K562 (cell line): ENCODE measurements at places on chromosomes 2 and 18. TPM values are rescaled to one million over a fixed set of nuclear protein-coding genes. Genes with fewer than 3 reads are reported as not detected.

GRCh38 chr2:43251171-43251731 lies 24.8 kb upstream of the ZFP36L2 start:
- no peaks in the 10 kb centered on the region for H3K4me1 ChIP-seq
- no peak overlapping the region for H3K27ac ChIP-seq
- no peaks in the 10 kb centered on the region for H3K27me3 ChIP-seq
- no peak for DNase-seq
- H3K36me3 ChIP-seq = peaks cover 4% of the 10 kb centered on the region; the same call in 1 of the 3 replicates

DNA sequence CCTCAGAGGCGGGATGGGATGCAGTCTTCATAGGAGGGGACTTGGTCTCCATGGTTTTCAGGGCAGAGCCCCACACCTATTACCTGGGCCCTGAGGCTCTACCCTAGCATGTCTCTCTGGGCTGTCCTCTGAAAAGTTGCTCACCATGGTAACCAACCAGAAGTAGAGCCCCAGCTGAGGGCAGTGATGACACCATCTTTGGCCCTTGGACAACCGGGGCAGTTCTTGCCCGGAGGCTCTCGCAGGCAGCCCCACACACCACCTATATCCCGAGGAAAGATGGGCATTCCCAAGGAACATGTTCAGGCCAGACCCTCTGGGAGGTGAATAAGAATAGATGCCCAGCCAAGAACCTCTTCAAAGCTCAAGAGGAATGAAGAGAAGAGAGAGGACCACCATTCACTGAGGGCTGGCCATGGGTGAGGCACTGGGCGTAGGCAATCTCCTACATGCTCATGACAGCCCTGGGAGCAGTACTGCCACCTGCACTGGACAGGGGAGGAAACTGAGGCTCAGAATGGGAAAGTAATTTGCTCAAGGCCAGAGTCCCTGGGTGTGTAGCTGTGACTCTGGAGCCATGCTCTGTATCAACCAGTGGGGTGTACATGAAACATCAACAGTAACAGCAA lies 72.5 kb downstream of the HS1BP3 start:
- H3K27me3 ChIP-seq = no peaks in the 10 kb centered on the region
- H3K4me1 ChIP-seq = peaks cover 40% of the 10 kb centered on the region
- no peak for DNase-seq

GRCh38 chr2:36356298-36356989 lies 866 bp downstream of the CRIM1 start:
- no peaks in the 10 kb centered on the region for H3K4me1 ChIP-seq
- H3K36me3 ChIP-seq = no peaks in the 10 kb centered on the region
- H3K4me3 ChIP-seq = no peak overlapping the region
- H3K27ac ChIP-seq = no peak overlapping the region
- DNase-seq = no peak

DNA sequence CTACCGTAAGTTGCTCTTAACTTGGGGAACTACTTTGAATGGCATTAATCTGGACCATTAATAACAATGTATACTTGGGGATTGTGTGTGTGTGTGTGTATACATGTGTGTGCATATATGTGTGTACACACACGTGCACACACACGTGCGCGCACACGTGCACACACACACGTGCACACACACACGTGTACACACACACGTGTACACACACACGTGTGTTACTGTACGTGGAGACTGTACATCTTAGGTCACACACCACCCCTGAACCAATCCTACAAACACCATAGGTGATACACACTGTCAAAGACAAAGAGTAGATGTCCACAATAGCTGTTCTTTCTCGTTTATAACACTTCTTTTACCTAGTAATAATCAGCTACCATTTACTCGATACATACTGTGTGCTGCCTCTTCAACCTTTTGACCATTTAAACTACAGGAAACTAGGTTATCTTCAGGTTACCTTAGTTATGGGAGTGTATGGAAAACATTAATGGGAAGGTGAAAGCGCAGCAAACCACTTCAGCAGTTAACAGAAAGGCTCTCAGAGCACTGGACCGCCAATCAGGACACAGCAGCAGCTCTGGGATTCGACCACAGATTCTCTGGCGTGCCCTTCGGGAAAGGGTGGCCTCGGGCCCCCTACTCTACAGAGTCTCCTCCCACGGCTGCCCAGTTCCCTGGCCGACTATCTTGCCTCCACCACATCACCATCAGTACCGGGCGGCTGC lies 894 bp upstream of the GCC2 start:
- no peak for DNase-seq
- H3K27ac ChIP-seq = peak overlapping the region; percentile 74; the same call in 2 of the 3 replicates
- H3K4me3 ChIP-seq = peak overlapping the region; percentile 92
- peaks cover 20% of the 10 kb centered on the region; the same call in 2 of the 3 replicates for H3K36me3 ChIP-seq

DNA sequence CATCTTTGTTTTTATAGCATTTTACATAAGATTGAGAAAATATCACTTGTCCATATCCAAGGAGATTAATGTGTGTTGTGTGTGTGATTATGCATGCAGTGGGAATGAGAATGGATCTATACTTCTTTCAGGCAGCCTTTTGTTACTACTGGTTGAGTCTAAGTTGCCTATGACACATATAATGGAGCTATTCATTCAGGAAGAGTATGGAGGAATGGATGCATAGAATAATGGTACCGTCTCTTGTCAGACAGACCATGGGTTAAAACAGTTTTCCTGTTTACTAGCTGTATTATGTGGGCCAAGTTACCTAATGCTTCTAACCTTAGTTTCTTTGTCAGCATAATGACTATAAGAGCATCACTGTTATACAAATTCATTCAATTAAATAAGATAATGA lies 155.4 kb upstream of the KYNU start:
- no peaks in the 10 kb centered on the region for H3K4me1 ChIP-seq
- no peak overlapping the region for H3K4me3 ChIP-seq
- H3K27ac ChIP-seq = no peak overlapping the region
- H3K27me3 ChIP-seq = no peaks in the 10 kb centered on the region

GRCh38 chr18:44909191-44909719 lies 228.6 kb downstream of the SETBP1 start:
- DNase-seq = no peak
- H3K36me3 ChIP-seq = no peaks in the 10 kb centered on the region
- H3K27me3 ChIP-seq = no peaks in the 10 kb centered on the region

DNA sequence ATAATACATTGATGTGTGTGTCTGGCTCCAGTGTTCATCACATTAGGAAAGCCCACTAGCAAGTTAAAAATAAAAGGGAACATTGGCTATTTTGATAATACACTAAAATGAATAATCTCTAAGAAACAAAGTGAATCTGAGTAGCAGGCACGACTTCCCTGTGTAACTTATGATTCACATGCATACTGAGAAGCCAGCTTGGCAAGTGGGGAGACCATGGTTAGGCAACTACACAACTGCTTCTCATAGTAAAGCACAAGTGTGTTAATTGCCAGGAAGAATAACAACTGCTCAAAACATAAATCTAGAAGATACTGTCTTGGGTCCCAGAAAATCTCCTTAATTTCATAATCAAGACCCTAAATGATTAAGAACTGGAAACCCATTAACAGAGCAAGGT lies 4.0 kb downstream of the MYO5B start:
- no peak overlapping the region for H3K4me3 ChIP-seq
- H3K27ac ChIP-seq = no peak overlapping the region
- no peak for DNase-seq

GRCh38 chr18:75785206-75785605 lies 357.7 kb upstream of the SMIM21 start:
- H3K4me3 ChIP-seq = no peak overlapping the region
- H3K36me3 ChIP-seq = no peaks in the 10 kb centered on the region
- H3K4me1 ChIP-seq = no peaks in the 10 kb centered on the region
- no peak overlapping the region for H3K27ac ChIP-seq
- DNase-seq = no peak

DNA sequence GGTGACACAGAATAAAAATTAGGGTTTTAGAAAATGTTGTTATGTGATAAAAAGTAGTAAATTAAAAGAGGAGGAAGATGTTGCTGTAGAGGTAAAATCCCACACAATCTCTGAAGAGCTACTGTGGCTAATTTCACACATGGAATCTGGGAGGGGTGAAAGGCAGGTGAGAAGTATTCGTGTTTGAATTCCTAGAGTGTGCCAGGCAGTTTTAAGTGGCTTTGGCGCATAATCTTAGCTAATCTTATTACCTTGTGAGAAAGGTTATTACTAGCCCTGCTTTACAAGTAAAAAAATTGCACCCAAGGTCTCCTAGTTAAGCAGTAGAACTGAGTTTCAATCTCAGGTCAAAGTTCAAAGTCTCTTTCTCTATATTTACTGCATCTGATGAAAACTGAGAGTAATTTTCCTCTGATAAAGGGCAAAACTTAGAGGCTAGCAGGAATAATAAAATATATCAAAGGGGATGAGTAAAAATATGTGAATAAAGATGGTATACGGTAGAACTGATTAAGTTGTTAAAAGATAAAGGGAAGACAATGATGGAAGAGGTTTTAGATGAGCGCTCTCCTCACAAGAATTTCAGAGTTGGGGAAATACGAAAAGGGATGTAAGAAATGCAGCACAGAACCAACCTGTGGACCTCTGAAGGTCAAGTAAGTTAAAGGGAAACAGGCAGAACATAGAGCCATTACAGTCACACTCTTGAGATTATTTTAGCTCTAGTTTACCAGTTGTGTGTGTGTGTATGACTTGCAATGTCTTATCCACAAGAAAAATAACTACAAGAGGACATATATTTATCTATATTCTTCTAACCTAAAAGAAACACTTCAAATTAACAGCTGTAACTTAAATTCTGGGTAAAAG lies 34.8 kb downstream of the GAREM1 start:
- no peaks in the 10 kb centered on the region for H3K4me1 ChIP-seq
- no peak for DNase-seq
- H3K4me3 ChIP-seq = no peak overlapping the region
- no peaks in the 10 kb centered on the region for H3K36me3 ChIP-seq
- no peaks in the 10 kb centered on the region for H3K27me3 ChIP-seq
- H3K27ac ChIP-seq = no peak overlapping the region

Gene ALPP
- not detected in 2 replicates for total RNA-seq

Gene FAM110C
- 0.04 TPM in 1 of 2 replicates, not detected in the other for total RNA-seq
